ENCODE measurements at places on chromosomes 1 and 21.

DNA sequence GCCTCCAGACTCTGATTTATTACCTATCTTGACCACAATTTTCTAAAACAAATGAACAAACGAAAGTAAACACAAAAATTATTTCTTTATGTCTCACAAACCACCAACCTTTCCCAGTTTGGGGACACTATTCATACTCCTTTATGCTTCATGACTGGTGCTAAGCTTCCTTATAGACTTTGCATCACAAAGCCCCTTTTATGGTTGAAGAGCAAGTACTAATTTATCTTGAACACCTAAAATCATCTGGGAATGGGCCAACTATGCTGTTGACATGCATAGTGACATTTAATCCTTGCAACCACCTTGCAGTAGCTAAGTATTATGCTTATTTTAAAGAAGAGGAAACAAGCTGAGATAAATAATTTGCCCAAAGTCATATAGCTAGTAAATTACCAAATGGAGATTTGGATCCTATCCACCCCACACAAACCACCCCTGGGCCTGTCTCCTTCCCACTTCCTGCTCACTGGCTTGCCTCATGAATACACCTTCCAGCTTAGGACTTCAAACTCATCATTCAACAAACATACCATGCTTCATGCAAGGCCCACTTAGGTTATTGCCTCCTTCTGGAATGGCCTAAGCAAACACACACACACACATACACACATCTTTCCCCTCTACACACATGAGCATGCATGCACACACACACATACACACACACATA is 192.2 kb downstream of the PLPP3 start:
- no peak for DNase-seq

DNA sequence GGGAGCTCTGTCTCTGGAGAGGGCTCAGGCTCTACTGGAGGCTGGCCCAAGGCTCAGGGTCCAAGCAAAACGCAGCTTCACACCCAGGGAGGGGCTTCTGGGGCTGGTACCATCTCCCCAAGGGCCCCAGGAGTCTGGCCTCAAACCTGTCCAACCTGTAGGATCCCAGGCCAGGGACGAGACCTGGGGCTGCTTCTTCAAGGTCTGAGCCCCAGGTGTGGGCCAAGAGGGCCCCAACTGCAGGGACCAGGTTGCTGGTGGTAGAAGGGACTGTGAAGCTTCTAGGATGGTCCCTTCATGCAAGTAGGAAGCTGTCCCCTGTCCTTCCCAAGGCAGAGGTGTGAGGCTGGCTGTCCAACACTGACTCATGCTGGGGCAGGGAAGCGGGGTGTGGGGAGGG is 7.8 kb upstream of the MMEL1 start:
- no peak for DNase-seq

DNA sequence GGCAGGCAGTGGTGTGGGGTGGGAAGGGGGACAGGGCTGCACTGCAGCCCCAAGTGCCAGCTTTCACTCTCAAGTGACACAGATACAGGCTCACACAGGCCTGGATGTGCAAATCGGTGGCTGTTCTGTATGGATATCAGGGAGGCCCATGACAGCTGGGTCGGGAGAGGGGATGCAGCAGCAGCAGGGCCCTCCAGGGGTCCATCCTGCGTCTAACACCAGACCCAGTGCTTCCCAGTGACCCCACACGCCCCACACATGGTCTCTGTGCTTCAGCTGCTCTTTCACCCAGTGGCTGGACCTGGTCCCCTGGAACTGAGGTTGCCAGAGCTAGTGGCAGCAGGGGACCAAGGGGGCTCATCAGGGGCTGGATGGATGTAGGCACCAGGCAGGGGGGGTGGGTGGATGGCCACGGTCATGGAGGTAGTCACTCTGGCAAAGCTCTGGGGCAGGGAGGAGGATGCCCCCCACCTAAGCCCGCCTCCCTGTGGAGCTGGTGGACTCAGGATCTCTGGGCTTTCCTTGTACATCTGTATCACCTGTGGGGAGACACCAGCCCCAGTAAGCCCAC is 13.9 kb downstream of the BTBD19 start:
- no peak for DNase-seq

- DNase-seq: no peak
Observed at GRCh38 chr1:59173721-59174120, 123.2 kb upstream of the FGGY start.

- DNase-seq: no peak
Observed at GRCh38 chr21:18840239-18840638, 436.7 kb upstream of the TMPRSS15 start.

DNA sequence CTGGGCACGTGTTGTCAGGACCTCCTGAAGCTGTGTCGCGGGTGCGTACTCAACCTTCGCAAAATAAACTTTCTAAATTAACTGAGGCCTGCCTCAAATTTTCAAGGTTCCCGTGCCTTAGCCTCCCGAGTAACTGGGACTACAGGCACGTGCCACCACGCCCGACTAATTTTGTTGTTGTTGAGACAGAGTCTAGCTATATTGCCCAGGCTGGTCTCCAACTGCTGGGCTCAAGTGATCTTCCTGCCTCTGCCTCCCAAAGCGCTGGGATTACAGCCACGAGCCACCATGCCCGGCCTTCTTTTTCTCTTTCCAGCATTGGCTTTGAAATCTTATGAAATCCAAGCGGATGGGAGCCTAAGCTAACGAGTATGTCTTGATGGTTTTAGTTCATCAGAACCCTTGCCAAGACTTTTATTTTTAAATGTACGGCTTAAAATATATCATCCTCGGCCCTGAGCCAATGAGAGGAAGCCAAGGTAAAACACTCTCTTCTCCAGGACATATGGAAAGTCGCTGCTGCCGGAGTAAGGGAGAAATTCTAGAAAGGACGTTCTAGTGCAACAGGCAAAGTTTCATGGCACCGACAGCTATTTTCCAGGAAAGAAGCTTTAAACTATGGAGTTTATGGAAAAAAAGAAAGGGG is 12.7 kb upstream of the ERVH48-1 start:
- DNase-seq: no peak

GRCh38 chr1:4407851-4408250 is 246.6 kb upstream of the AJAP1 start:
- no peak for DNase-seq

- no peak for DNase-seq
Observed at GRCh38 chr1:209389258-209389657, 194.3 kb upstream of the CAMK1G start.

DNA sequence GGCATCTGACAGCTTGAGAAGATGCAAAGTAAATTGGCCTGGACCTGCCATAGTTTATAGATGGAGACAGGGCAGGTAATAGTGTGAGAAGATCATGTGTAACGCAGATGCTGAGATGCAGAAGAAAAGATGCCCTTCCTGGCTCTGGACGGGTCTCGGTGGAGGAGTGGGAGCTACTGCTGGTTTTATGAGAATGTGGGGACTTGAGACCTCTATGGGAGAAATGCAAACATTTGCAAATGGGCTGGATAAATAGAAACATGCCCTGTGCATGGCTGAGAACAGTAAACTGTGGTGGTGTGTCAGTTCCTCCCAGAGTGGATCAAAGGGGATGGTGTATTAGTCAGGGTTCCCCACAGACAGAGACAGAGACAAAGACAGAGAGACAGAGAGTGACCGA is 21.9 kb downstream of the UBASH3A start:
- DNase-seq: no peak

DNA sequence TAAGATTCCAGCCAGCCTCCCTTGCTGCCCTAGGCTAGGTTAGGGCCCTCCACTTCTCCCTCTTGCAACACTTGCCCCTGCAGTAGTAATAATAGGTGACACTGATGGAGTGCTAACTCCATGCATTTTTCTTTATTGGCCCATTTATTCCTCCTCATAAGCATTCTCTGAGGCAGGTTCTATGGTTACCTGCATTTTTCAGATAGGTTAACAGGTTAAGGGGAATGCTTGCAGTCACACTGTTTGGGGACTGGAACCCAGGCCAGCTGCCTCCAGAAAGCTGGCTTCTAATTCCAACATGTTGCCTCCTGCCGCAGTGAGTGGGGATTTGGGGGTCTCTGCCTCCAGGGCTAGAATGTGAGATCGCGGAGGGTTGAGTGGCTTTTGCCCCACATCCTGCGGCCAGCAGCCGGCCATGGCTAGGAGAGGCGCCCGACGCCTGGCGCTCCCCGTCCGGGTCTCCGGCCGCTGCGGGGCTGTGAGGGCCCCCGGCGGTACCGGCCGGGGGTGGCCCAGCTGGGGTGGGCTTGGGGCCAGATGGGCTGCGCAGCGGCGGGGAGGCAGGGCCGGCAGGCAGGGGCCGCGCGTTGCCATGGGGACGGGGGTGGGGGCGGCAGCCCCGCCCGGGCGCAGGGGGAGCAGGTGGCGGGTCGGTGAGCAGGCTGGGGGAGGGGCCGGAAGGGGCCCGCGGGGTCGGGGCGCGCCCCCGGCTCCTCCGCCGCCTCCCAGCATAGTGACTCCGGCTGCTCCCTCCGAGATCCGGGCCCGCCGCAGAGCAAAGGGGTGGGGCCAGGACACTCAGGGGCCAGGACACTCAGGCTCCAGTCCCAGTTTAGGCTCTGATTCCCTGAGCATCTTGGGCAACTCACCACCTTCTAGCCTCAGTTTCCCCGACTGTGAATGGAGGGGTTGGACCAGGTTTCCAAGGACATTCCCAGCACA is 68.4 kb upstream of the SSBP3 start:
- DNase-seq: no peak

DNA sequence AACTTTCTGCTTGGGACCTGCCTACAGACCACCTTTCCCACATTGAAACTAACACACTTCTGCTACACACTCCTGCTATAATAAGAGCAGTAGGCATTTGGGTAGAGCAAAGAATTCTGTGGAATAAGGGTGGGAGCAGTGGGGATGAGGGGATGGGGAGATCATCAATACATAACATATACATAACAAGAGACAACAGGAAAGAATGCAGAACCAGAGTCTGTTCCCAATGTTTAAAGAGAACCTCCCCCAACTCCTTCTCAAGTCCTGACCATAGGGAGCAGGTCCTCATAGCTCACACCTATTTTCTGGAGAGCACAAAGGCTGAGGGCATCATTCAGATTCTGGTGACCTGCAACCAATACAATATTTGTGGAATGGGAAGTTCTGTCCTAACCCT is 121.6 kb upstream of the BARHL2 start:
- DNase-seq: no peak

DNA sequence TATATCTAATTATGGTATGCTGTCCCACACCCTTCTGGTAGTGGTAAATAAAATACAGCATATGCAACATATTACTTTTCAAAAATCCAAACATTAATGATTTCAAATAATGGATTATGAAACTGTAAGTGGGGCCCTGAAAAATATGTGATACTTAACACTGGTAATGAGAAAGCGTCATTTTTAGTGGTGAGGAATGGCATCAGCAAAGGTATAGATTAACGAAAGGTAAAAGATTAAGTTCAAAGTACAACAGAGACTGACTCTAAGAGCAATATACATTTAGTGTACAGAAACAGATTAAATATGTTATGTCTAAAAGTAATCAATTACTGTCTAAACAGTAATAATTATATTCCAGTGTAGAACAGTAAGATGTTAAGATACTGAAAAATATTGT is 194.1 kb downstream of the COL24A1 start:
- DNase-seq: no peak

- DNase-seq: no peak
Observed at GRCh38 chr1:27782950-27783349, 9.9 kb downstream of the STX12 start.

DNA sequence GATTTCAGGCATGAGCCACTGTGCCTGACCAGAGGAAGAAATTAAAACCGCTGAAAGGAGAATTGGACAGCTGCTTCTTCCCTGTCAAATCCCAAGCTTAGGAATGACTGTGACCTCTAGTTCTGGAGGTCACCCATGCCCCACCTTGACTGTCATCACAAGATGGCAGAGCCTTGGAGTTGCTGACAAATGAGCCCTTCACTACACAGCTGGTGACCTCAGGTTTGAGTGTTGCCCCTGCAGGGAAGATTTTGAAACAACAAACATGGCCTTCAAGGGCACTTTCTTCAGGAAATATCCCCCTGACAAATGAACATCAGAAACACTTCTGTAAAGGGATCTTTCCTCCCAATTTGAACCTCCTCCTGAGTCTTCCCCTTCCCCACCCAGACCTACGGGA is 6.9 kb upstream of the SLC45A3 start:
- no peak for DNase-seq

DNA sequence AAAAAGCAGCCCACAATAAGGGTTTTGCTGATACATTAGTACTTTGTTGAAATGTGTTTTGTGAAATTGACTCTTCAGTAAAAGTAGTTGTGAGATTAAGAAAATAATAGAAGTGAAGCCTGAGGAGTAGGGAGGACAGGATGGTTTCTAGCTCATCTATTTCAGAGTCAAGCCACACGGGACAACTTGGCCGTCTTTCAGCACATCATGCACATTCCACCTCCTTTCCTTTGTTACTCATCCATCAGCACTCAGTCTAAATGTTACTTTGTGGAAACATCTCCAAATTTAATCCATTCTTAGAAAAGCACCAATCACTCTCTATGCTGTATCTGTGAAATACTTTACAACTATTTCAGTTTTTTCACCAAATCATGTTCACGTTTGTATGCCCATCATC is 223.3 kb downstream of the FGGY start:
- no peak for DNase-seq

DNA sequence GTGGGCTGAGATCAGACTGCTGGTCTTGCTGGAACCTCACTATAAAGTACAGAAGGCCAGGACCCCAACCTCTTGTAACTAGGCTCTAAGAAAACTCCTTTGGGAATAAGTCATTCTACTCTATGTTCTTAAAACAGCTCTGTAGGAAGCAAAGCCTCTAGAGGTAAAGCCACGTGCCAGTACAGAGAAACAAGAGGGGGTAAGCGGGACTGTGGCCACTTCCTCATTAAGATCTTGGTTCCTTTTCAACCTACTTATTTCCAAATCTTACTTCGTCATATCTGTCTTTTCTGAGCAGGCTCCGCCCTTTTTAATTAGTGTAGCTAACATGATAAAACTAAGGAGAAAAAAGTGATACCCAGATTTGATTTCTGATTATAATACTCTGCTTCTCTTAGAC is 3.8 kb downstream of the NCSTN start:
- DNase-seq: no peak

DNA sequence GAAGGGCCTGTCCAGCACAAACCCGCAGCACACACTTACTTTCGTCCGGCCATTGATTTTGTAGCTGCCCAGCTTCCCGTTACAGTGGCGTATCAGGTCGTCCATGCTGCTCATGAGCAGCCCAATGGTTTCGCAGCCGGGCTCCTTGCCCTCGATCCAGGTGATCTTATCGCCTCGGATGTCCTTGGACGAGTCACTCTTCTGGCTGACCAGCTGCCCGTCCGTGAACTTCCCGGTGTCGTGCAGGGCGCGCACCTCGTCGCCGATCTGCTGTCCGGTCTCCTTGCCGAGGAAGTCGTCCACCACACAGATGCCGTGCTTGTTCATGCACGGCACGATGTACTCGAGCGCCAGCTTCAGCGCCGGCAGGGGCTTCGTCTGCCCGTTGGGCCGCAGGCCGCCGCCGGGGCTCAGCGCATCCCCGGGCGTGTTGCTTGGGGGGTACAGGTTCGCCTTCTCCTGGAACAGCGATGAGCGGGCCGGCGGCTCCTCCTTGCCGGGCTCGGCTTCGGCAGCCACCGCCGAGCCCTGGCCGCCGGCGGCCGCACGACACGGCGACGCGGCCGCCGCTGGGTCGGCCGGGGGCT is 1.0 kb downstream of the EGLN1 start:
- DNase-seq: peak; percentile 1

All from stimulated activated CD8-positive, alpha-beta memory T cell treated with anti-CD3 and anti-CD28 coated beads, Interleukin-7, amount 100 ng/mL, for 1 hour (primary cell).